NCI-H748 treated with DMSO at 0.1 percent for 48 hours (cell line): ENCODE measurements at places on chromosomes 5 and 9.

DNA sequence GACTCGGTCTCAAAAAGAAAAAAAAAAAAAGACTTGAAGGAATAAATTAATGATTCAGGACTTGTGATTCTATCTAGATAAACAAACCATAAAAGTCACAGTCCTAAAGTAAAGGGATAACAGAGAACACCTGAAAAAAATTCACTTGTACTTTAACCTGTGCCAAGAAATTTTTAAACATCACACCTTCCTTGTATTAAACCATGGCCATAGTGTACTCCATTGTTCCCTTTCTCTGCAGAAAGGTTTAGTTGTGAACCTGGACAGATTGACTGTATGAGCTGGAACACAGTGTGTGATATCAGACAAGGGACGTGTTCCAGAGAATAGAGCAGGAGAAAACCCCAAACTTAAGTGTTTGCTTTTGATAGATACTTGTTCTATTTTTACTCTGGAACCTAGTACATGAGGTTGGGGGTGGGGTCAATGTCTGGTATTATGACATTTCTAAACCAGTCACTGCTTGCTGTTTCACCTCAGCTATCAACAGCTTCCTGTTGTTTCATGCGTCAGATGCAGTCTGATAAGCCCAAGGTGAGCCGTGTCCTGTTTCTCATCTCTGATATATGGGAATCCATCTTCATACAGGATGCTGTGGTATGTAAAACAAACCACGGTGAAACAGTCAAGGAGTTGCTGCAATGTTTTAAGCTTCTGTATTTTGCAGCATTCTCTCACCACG is 62.5 kb upstream of the ITGA1 start:
- DNase-seq = peak; percentile 79

GRCh38 chr9:107222020-107222522 is 61.0 kb upstream of the RAD23B start:
- DNase-seq = peak; percentile 75

DNA sequence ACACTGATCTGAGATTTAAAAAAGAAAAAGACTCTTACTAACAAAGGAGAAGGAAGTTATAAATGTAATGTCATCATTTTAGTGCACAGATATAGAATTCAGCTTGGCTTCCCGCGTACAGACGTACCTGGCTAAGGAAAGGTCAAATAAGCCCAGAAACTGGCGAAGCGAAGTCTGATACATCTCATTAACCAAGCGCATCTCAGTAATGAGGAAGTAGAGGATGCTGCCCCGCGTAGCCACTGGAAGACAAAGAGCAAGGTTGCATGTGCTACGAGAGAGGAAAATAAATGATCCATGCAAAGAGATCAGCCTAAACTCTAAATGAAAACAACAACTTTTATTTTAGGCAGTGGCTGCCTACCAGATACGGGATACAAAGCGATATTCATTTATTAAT is 208.8 kb downstream of the DNAH5 start:
- no peak for DNase-seq

DNA sequence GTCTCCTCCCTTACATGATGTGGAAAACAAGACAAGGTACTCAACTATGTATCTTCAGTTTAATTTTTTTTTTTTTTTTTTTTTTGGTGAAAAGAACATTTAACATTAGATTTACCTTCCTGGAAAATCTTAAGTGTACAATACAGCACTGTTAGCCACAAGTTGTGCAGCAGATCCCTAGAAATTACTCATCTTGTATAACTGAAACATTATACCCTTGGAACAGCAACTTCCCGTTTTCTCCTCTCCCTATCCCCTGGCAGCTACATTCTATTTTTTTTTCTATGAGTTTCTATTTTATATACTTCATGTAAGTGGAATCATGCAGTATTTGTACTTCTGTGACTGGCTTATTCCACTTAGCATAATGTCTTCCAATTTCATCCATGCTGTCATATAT is 421.9 kb upstream of the FTMT start:
- DNase-seq = no peak

DNA sequence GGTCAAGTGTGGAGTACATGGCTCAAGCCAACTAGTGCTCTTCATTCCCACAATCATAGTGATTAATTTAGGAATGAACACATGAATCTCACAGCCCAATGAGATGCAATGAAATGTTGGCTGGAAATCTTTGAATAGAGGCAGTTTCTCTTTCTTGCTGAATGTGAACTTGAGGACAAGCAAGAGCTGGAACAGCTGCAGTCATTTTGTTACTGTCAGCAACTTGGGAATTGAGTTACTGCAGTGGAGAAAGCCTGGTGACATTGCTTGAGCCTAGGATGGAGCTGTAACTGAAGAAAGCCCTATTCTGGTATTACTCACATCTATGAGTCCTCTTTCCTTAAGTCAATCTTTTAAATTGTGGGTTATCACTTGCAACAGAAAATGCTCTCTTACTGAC is 62.3 kb downstream of the YIPF5 start:
- no peak for DNase-seq

- no peak for DNase-seq
Measured at GRCh38 chr5:30581198-30581935, 612.1 kb upstream of the CDH6 start.

DNA sequence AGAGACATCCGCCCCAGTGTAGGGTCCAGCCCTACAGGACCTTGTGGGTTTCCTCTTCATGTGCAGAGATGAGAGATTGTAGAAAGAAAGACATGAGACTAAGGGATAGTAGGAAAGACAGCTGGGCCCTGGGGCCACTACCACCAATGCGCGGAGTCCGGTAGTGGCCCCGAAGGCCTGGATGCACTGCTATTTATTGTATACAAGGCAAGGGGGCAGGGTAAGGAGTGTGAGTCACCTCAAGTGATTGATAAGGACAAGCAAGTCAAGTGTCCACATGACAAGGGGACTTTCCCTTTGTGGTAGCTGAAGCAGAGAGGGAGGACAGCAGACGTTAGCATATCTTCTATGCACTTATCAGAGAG is 6.2 kb upstream of the TMEM141 start:
- no peak for DNase-seq

DNA sequence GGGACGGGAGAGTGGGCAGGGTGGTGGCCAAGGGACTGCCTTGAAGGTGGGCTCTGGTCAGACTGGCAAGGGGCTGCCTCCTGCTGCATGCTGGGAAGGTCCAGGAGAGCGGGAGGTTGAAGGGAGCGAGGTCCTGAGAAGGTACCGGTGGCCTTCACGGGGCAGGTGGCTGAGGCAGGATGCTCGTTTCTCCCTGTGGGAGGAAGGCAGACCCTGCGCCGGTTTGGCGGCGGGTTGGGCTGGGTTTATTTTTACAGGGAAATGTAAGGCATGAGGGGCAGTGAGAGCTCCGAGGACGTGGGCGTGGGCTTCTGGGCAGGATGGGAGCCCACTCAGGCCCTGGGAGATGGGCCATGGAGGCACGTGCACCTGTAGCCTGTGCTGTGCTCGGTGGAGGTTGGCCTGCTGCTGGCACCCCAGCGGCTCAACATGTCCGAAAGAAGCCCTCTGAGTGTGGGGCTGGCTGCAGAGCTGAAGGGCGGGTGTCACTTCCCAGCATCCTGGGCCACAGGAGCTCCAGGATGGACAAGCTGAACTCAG is 27.3 kb downstream of the IER5L start:
- no peak for DNase-seq

DNA sequence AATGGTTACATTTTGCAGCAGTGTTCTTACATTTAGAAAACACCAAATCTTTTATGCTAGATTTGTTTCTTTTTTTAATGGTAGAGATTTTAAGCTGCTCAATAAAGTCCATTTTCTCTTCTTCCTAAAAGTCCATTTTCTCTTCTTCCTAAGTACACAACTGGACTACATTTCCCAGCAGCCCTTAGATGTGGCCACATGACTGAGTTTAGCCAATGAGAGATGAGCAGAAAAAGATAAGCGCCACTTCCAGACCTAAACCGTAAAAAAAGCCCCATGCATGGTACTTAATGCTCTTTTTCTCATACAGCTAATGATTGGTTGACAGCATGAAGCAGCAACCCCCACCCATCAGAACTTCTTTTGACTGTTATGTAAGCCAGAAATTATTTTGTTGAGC is 206.7 kb downstream of the FAM114A2 start:
- DNase-seq = no peak

GRCh38 chr5:165185716-165186115 is 1680.3 kb downstream of the MAT2B start:
- DNase-seq = no peak

DNA sequence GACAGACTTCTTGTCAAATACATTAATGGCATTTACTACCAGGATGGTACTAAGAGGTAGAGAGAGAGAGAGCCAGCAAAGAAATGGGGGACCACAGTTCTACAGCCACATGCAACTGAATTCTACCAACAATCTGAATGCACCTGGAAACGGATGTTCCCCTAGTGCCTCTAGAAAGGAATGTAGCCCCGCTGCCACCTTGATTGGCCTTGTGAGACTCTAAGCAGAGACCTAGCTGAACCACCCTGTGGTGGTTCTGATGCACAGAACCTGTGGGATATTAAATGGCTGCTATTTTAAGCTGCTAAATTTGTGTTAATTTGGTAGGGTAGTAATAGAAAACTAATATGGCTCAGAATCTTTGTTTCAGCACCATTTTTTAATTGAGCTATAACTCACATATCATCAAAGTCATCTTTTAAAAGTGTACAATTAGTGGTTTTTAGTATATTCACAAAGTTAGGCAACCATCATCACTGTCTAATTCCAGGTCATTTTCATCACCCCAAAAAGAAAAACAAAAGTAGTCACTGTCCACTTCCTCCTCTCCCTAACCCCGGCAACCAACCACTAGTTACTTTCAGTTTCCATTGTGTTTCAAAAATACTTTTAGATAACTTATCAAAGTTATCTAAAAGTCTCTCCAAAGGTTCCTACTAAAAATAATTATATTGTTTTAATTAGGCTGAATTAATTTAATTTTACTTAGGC is 51.7 kb downstream of the CPLANE1 start:
- no peak for DNase-seq

- DNase-seq = peak; percentile 91
Measured at GRCh38 chr5:66633754-66634153, 37.6 kb downstream of the MAST4 start.

DNA sequence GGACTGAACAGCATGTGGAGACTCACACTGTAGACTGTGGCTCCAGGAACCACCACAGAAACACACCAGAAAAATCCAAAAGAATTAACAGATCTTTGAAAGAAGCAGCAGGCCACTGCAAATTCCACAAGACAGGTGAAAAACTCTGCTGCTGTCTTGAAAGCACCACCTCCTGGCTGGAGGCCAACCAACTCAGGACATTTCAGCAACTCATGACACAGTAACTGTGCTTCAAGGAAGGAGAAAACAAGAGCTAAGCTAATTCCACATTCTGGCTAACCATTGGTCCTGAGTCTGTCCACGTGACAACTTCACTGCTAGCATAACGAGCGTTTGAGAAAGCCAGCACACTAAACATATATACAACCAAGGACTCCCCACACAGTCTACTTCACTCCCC is 625.1 kb downstream of the PRELID2 start:
- no peak for DNase-seq

DNA sequence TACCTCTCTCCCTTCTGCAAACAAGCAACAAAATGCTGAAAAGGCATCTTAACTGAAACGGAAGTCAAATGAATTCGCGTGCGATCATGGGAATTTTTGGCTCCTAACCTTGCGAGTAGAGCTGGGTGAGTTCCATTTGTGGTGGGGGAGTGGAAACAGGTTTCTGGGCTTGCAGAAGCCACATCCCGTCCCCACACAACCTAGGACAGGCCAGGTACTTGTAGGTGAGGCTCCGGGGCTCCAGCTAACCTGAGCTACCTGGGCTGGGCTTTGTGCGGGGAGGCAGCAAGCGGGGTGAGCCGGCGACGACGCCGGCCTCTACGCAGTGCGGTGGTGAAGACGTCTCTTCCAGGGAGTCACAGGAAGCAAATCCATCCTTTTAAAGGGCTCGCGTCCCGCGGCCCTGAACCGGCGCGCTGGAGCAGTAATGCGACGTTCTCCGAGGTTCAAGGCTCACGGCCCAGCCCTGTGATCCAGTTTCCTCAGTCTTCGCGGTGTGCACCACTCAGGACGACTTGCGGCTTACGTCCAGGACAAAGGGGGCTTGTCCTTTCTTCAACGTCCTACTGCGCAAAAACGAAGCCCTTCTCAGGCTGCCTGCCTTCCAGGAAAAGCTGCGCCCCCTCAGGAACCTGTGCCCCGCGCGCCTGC is 567 bp upstream of the SPIN1 start:
- DNase-seq = peak; percentile 66

GRCh38 chr9:86337469-86338108 is 16.6 kb downstream of the TUT7 start:
- no peak for DNase-seq

GRCh38 chr9:103301051-103301450 is 305.9 kb downstream of the CYLC2 start:
- DNase-seq = no peak

DNA sequence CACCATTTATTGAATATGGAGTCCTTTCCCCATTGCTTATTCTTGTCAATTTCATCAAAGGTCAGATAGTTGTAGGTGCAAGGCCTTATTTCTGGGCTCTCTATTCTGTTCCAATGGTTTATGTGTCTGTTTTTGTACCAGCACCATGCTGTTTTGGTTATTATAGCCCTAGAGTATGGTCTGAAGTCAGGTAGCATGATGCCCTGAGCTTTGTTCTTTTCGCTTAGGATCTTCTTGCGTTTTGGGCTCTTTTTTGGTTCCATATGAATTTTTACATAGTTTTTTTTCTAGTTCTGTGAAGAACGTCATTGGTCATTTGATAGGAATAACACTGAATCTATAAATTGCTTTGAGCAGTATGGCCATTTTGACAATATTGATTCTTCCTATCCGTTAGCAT is 40.2 kb upstream of the IFNE start:
- no peak for DNase-seq

GRCh38 chr9:4792054-4792571 is 631 bp upstream of the RCL1 start:
- peak; percentile 73 for DNase-seq

GRCh38 chr9:33852216-33852826 is 35.4 kb downstream of the UBE2R2 start:
- no peak for DNase-seq

DNA sequence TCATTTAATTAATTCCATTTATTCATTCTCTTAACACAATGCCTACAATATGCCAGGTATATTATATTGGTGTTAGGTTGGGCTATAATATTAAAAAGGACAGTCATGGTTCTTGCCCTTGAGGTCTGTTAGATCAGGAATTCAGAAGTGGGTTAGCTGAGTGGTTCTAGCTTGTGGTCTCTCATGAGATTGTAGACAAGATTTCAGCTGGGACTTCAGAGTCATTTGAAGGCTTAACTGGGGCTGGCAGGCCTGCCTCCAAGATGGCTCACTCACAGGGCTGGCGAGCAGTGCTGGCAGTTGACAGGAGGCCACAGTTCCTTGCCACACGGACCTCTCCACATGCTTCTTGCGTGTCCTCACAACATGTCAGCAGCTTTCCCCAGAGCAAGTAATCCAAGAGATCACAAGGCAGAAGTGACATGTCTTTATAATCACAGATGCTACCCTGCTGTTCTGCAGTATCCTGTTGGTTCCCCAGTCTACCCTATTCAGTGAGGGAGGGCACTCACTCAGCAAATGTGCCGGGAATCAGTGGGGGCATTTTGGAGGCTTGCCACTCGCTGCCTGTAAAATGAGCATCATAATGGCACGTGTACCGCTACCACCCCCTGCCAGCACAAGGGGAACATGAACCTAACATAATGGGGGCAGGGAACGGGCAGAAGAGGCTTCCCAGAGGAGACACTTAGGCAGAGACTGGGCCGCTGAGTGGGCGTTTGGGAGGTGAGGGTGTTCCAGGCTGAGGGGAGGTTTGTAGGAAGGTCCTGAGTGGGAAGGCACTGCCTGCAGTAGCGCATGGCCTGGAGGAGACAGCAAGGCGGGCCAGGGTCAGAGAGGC is 70.0 kb downstream of the EXOSC2 start:
- no peak for DNase-seq

GRCh38 chr5:143395638-143396352 is 7.7 kb downstream of the NR3C1 start:
- no peak for DNase-seq

- peak; percentile 95 for DNase-seq
Measured at GRCh38 chr5:68533571-68534084, 318.1 kb downstream of the PIK3R1 start.
